ENCODE measurements at places on chromosomes 5 and 9.

DNA sequence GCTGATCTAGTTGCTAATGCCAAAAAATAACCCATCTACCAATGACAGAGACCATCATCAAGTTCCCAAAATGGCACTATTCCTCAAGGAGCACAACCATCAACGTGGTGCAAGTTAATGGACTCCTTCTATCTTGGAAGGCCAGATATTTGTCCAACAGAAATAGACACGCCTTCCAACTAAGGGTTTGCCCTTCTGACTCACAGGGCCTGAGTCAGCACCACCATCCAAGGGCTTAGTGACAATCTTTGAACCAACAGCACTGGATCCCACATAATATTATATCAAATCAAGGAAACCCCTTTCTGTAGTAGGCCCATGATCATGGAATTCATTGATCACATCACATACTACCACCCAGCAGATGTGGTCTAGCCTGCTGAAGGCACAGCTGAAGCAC is 84.3 kb downstream of the MED27 start:
- no peak overlapping the region for H3K4me3 ChIP-seq
- H3K36me3 ChIP-seq: no peaks in the 10 kb centered on the region

DNA sequence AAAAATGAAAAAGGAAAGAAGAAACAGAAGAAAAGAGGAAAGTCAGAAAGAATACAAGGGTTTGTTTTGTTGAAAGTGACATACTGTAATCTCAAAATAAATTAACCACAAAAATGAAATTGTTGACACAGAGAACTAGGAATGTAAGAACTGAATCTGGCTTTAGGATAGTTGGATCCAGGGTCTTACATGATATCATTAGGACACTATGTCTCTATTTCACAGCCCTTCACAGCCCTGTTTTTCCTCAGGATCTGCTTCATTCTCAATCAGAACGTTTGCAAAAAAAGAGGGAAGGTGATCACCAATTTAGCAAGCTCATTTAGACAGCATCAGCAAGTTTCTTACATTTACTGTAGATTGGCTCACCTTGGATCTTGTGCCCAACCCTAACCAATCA is 188.5 kb upstream of the NREP start:
- no peak for DNase-seq
- H3K27me3 ChIP-seq: no peaks in the 10 kb centered on the region
- H3K4me1 ChIP-seq: no peaks in the 10 kb centered on the region
- no peak overlapping the region for H3K4me3 ChIP-seq

DNA sequence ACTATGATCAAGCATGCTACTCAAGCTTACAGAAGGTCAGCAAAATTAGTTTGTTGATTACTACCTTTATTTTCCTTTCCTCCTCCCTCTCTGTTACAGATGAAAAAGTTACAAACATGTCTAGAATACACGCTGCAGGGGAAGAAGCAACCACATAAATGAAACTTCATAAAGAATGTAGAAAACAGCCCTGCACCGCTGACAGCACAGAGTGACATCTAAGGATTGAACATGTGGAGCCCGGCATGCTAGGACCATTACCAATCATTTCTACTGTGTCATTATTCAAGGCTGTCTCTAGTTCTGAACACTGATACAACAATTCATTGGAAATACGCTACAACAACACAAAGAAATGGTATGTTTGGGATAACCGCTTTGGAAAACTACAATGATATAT is 261.1 kb downstream of the MLLT3 start:
- no peak overlapping the region for H3K27ac ChIP-seq
- H3K27me3 ChIP-seq: no peaks in the 10 kb centered on the region
- DNase-seq: no peak

DNA sequence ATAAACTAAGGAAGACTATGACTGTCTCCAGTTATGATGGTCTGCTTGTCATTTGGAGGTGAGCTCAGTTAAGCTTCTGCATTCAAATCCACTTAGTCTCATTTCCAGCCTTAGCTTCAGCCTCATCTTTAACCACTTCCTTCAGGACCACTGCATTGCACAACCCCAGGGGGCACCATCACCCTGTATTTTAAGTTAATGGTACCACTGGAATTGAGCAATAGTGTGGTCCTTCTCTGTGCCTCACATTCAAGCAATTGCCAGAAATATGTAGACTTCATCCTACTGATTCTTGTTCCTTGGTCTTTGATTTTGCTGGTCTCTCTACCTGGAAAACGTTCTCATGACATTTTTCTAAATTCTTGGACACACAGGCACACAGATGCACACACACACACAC is 131.5 kb upstream of the PTPN3 start:
- no peaks in the 10 kb centered on the region for H3K36me3 ChIP-seq
- DNase-seq: no peak
- no peaks in the 10 kb centered on the region for H3K4me1 ChIP-seq
- H3K27ac ChIP-seq: no peak overlapping the region
- no peaks in the 10 kb centered on the region for H3K27me3 ChIP-seq

GRCh38 chr5:171846323-171846722 is 60.7 kb downstream of the SMIM23 start:
- no peaks in the 10 kb centered on the region for H3K36me3 ChIP-seq
- H3K4me3 ChIP-seq: no peak overlapping the region
- DNase-seq: no peak

GRCh38 chr5:111680737-111681413 is 76.1 kb downstream of the NREP start:
- H3K4me3 ChIP-seq: no peak overlapping the region
- H3K4me1 ChIP-seq: no peaks in the 10 kb centered on the region
- no peak overlapping the region for H3K27ac ChIP-seq
- no peaks in the 10 kb centered on the region for H3K36me3 ChIP-seq

GRCh38 chr5:98771382-98772109 is 1.9 kb upstream of the RGMB start:
- H3K36me3 ChIP-seq: no peaks in the 10 kb centered on the region
- peaks cover 23% of the 10 kb centered on the region for H3K27me3 ChIP-seq
- peak overlapping the region; percentile 3 for H3K27ac ChIP-seq
- DNase-seq: peak; percentile 83
- peaks cover 19% of the 10 kb centered on the region for H3K4me1 ChIP-seq

- H3K27me3 ChIP-seq: no peaks in the 10 kb centered on the region
- no peak for DNase-seq
- no peak overlapping the region for H3K27ac ChIP-seq
- no peak overlapping the region for H3K4me3 ChIP-seq
- no peaks in the 10 kb centered on the region for H3K36me3 ChIP-seq
- no peaks in the 10 kb centered on the region for H3K4me1 ChIP-seq
Observed at GRCh38 chr9:2345013-2345412, 276.6 kb upstream of the VLDLR start.

DNA sequence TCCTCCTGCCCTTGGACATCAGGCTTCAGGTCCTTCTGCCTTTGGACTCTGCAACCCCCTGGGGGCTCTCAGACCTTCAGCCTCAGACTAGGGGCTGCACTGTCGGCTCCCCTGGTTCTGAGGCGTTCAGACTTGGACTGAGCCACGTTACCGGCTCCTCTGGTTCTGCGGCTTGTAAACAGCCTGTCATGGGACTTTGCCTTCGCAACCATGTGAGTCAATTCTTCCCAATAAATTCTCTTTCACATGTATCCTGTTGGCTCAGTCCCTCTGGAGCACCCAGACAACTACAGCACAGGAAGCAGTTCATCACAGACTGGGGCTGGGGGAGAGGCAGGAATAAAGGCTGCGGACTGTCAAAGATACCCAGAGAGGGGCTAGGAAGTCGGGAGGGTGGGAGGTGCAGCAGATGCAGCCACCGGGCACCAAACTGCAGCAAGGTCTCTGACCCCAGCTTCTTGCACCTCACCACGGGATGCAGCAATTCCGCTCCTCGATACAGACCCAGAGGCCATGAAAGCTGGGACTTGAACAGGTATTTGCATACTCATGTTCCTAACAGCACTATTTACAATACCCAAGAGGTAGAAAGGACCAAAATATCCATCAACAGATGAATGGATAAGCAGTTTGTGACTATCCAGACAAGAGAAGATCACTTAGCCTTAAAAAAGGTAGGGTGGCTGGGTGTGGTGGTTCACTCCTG is 100.8 kb downstream of the COL23A1 start:
- no peak overlapping the region for H3K27ac ChIP-seq
- H3K4me3 ChIP-seq: no peak overlapping the region
- DNase-seq: no peak
- no peaks in the 10 kb centered on the region for H3K4me1 ChIP-seq
- peaks cover 15% of the 10 kb centered on the region for H3K27me3 ChIP-seq

GRCh38 chr9:549455-549997 is 292.0 kb upstream of the DMRT1 start:
- H3K27me3 ChIP-seq: no peaks in the 10 kb centered on the region
- H3K4me3 ChIP-seq: no peak overlapping the region

DNA sequence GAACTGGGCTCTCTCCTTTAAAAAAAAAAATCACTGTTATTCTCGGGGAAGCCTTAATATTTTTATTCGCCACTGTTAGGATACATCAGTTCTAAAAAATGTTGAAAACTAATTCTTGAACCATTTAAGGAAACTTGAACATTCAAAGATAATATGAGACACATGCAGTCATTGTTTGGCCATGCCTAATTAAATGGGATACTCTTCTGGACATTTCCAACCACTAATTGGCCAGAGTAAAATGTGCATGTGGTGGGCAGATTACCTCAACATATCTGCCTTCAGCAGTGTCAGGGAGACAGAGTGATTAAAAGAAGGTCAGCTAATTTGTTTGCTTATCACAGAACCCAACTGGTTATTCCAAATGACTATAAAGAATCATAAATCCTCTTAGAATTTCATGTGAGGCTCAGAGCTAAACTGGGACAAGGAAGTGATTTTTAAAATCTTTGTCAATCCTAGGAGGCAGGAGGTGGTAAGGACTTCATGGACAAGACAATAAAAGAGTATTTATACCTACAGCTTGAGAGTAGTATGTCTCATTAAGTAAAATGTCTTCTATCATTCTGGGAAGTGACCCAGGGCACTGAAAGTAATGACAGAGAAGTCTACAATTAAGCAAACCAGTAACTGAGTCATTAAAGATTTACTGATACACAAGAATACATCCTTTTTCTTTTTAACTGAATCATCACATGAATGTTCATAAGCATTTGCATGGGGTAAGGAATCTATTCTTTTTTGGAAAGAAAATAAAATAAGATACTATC is 242.9 kb upstream of the TRPM3 start:
- DNase-seq: no peak
- H3K27me3 ChIP-seq: no peaks in the 10 kb centered on the region
- no peak overlapping the region for H3K4me3 ChIP-seq

- peak; percentile 11 for DNase-seq
- H3K4me1 ChIP-seq: no peaks in the 10 kb centered on the region
- H3K27ac ChIP-seq: no peak overlapping the region
- no peak overlapping the region for H3K4me3 ChIP-seq
Observed at GRCh38 chr5:102971676-102972293, 148.2 kb downstream of the GIN1 start.

- H3K27ac ChIP-seq: no peak overlapping the region
- H3K4me1 ChIP-seq: peaks cover 10% of the 10 kb centered on the region
- no peaks in the 10 kb centered on the region for H3K36me3 ChIP-seq
- H3K27me3 ChIP-seq: no peaks in the 10 kb centered on the region
- DNase-seq: no peak
Observed at GRCh38 chr9:37923118-37923795, 19.3 kb upstream of the SLC25A51 start.

- no peaks in the 10 kb centered on the region for H3K4me1 ChIP-seq
- no peak overlapping the region for H3K27ac ChIP-seq
- H3K36me3 ChIP-seq: no peaks in the 10 kb centered on the region
- H3K27me3 ChIP-seq: no peaks in the 10 kb centered on the region
- DNase-seq: no peak
- no peak overlapping the region for H3K4me3 ChIP-seq
Observed at GRCh38 chr5:144142824-144143162, 27.7 kb downstream of the YIPF5 start.

DNA sequence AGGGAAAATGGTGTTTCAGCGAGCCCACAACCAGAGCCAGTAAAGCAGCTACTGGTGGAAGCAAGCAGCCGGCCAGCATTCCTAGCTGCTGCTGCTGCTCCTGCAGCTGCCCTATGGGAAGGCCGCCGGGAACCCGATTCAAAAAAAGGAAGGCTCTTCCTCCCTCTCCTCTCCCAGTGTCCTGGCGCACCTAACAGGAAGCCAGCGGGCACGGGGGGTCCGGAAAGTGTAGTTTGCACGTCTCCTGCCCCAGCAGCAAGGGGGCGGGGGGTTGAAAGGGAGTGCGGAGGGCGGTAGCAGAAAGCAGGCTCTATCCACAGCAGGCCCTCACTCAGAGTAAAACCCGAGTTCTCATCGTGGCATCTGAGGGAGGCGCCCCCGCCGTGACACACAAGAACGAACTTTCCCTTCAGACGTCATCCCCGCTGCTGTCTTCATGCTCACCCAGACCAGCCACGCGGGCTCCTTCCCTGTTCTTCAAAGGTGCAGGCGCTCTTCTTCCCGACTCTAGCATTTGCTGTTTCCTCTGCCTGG is 16.5 kb downstream of the GRXCR2 start:
- H3K27me3 ChIP-seq: no peaks in the 10 kb centered on the region
- H3K27ac ChIP-seq: no peak overlapping the region
- H3K36me3 ChIP-seq: no peaks in the 10 kb centered on the region

DNA sequence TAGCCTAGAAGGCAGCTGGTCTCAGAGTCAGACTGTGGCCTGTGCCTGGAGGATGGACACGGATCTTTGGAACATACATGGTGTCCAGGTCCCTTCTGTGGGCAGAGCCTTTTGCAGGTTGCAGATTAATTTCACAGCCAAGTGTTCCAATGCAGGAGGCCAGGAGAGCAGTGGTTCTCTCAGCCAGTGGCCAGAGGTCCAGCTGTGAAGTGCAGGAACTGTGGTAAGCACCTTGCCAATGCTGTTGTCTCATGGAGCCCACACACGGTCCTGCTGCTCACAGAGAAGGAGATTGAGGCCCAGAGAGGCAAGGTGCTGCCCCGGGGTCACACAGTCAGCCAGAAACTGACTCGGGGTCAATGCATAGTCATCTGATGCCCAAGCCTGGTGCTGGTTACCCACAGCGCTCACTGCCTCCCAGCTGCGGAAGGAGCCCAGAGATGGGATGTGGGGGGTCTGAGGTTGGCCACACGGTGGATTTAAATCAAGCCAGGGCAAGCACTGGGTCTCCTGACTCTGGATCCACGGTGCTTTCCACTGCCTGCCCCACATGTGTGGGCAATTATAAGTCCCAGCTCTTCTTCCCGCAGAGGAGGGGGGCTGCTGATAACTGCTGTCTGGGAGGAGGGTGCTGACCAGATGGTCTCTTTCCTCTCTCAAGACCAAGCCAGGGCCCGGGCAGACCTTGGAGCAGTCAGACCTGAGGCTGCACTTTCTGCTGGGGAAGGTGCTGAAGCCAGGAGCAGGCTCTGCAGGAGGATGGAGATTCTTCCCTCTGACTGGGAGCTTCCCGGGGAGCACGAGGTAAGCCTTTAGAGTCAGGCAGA is 2.8 kb downstream of the PDGFRB start:
- H3K27me3 ChIP-seq: no peaks in the 10 kb centered on the region
- DNase-seq: no peak
- no peaks in the 10 kb centered on the region for H3K4me1 ChIP-seq
- no peak overlapping the region for H3K4me3 ChIP-seq
- H3K36me3 ChIP-seq: no peaks in the 10 kb centered on the region

DNA sequence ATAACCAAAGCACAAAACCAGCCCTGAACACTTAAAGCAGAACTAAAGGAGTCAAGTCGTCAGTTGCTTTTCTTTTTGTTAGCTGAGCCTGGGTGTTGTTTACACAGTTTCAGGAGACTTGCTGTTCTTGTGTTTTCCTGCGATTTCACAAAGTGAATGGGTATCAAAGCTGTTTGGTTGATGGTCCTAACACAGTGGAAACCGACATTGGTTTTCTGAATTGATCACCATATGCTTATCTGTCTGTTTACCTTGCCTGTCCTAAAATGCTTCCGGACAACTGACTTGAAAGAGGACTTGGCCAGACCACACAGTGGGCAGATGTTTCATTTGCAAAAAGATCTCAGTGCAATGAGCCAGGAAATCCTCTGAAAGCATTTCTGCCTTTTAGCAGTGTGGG is 676.4 kb downstream of the PRELID2 start:
- H3K4me3 ChIP-seq: no peak overlapping the region
- H3K27ac ChIP-seq: no peak overlapping the region
- no peaks in the 10 kb centered on the region for H3K4me1 ChIP-seq
- H3K36me3 ChIP-seq: no peaks in the 10 kb centered on the region

All from MM.1S (cell line).